ENCODE measurements at places on chromosomes 16 and 17.

- no peak for DNase-seq
These were observed 2.4 kb upstream of the SPOP start for GRCh38 chr17:49680314-49680713.

- no peak for DNase-seq
These were observed 25.1 kb downstream of the ZP2 start for GRCh38 chr16:21186326-21186691.

- DNase-seq, result no peak
These were observed 109.1 kb upstream of the CRHR1 start for GRCh38 chr17:45675012-45675411.

GRCh38 chr17:556431-556995 lies 158.1 kb downstream of the VPS53 start:
- DNase-seq, result peak; percentile 59
